ENCODE measurements at places on chromosomes 16 and 17.

DNA sequence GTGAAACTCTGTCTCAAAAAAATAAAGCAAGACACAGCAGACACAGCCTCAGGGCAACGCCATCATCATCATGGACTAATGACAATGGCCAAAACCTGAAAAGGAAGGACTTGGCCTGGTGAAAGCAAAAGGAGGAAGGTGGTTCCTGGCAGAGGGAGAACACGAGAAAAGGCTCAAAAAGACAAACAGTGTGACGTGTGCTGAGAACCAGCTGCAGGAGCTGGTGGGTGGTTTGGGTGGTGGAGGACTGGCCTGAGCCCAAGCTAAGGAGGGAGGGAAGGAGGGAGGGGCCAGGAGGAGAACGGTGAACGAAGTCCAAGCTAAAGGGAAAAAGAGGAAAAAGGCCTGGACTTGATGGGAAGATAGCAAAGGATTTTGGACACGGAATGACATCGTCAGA is 85.1 kb downstream of the SLC39A11 start:
- H3K27me3 ChIP-seq = no peaks in the 10 kb centered on the region
- H3K4me3 ChIP-seq = no peak overlapping the region
- DNase-seq = no peak
- no peaks in the 10 kb centered on the region for H3K36me3 ChIP-seq

DNA sequence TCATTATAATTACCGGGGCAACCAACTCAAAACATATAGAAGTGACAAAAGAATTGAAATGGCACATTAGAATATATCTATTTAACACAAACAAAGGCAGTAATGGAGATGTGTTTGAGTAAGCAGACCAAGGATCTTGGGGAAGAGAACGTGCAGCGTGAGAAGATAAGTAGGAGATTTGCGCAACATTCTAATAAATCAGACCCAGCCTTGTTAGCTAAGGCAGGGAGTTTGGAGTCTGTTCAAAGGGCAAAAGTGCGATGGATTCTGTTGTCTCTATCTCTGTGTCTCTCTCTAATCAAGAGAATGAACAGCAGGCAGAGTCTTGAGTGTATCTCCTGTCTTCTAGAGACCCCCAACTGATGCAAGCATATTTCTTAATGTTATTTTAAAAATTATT is 55.0 kb upstream of the FA2H start:
- no peaks in the 10 kb centered on the region for H3K36me3 ChIP-seq
- H3K4me3 ChIP-seq = no peak overlapping the region
- peaks cover 59% of the 10 kb centered on the region for H3K27me3 ChIP-seq
- H3K4me1 ChIP-seq = no peaks in the 10 kb centered on the region
- no peak overlapping the region for H3K27ac ChIP-seq
- no peak for DNase-seq

GRCh38 chr16:19588661-19589060 is 33.2 kb downstream of the VPS35L start:
- H3K4me3 ChIP-seq = no peak overlapping the region

- peaks cover 1% of the 10 kb centered on the region for H3K36me3 ChIP-seq
- H3K27ac ChIP-seq = peak overlapping the region; percentile 75
- DNase-seq = no peak
- H3K4me3 ChIP-seq = peak overlapping the region; percentile 82
- peaks cover 39% of the 10 kb centered on the region for H3K4me1 ChIP-seq
Measured at GRCh38 chr16:53055541-53056391, 975 bp downstream of the CHD9 start.

DNA sequence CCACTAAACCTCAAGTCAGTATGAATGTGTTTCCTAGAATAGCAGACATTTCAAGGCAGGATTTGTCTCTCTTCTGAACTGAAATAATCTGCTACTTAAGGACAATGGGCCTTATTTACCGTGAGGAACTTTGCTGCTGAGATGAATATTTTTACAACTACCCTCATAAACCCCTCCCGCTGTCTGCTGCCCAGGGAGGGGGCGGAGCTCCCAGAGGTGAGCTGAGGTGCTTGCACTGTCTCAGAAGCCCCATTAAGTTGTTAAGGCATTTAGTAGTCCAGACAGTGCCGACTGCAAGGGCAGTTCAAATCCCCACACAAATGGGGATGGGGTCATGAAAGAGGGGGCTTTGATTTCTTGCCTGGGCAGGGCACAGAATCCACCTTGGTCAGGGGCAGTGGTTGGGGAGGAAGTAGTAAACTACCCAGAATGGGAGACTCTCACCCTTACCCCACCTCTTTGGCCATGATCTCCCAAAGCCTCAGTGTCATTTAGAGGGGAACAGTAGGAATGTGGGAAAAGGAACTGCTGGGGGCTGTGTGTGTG is 19.2 kb downstream of the HNF1B start:
- peaks cover 19% of the 10 kb centered on the region for H3K27me3 ChIP-seq
- H3K36me3 ChIP-seq = no peaks in the 10 kb centered on the region
- DNase-seq = no peak
- no peak overlapping the region for H3K27ac ChIP-seq

- H3K4me1 ChIP-seq = no peaks in the 10 kb centered on the region
- H3K36me3 ChIP-seq = no peaks in the 10 kb centered on the region
- no peak overlapping the region for H3K4me3 ChIP-seq
- no peaks in the 10 kb centered on the region for H3K27me3 ChIP-seq
- no peak for DNase-seq
Measured at GRCh38 chr17:70242781-70243437, 73.6 kb downstream of the KCNJ2 start.

DNA sequence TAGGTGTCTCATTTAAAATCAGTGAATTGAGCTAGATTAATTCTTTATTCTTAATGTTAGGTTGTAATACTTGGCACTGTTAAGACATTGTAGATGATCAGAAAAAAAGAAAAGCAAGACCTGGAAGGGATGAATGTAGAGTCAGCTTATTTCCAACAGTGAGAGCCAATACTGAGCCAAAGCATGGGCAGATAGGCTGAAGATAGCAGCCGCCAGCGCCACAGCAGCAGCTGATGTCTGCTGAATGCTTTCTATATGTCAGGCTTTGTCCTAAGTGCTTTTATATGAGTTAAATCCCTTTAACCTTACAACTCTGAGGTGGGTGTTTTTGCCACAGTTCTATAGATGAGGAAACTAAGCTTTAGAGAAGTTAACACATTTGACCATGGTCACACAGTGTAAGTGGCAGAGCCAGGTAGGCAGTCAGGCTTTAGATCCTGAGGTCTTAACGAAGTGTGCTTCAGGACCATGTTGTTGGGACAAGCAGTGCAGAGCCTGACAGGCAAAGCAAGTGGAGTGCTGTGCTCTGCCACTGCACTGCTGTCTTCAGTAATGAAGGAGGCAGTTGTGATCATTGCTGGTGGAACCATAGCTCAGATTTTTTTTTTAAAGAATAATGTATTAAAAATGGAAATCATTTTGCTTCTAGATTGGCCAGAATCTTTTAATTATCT is 25.9 kb downstream of the TNRC6A start:
- H3K27ac ChIP-seq = no peak overlapping the region
- H3K27me3 ChIP-seq = no peaks in the 10 kb centered on the region
- no peak overlapping the region for H3K4me3 ChIP-seq
- DNase-seq = no peak
- peaks cover 46% of the 10 kb centered on the region for H3K4me1 ChIP-seq

- no peak overlapping the region for H3K4me3 ChIP-seq
- H3K36me3 ChIP-seq = no peaks in the 10 kb centered on the region
- H3K27ac ChIP-seq = no peak overlapping the region
- H3K4me1 ChIP-seq = no peaks in the 10 kb centered on the region
- peaks cover 32% of the 10 kb centered on the region for H3K27me3 ChIP-seq
- DNase-seq = no peak
Measured at GRCh38 chr16:54633943-54634362, 296.7 kb upstream of the IRX5 start.

- H3K4me3 ChIP-seq = no peak overlapping the region
- no peaks in the 10 kb centered on the region for H3K36me3 ChIP-seq
- H3K27ac ChIP-seq = no peak overlapping the region
Measured at GRCh38 chr16:75043175-75043895, 44.5 kb downstream of the ZNRF1 start.

DNA sequence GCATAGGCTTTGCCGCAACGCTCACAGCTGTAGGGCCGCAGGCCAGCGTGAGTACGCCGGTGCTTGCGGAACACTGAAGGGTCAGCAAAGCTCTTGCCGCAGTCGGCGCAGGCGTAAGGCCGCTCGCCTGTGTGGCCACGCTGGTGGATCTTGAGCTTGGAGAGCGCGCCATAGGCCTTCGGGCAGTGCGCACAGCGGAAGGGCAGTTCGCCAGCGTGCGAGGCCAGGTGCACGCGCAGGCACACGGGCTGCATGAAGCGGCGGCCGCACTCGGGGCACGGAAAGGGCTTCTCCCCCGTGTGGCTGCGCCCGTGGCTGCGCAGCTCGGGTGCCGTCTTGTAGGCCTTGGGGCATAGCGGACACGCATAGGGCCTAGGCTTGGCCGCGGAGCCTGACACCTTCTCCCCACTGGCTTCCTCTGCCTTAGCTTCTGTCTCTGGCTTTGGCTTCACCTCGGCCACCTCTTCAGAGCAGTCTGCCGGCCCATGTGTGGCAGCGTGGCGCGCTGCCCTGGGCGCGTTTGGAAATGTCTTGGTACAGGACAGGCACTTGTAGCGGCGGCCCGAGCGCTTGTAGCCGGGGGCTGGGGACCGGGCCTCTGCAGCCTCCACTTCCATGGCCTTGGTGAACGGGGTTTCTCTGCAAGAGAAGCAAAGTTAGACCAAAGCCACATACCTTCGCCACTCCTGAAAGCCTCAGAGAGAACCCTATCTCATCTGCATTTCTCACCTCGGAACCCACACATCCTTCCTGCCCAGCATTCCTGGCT is 10.0 kb downstream of the ZNF668 start:
- no peaks in the 10 kb centered on the region for H3K27me3 ChIP-seq
- peaks cover 20% of the 10 kb centered on the region for H3K36me3 ChIP-seq

DNA sequence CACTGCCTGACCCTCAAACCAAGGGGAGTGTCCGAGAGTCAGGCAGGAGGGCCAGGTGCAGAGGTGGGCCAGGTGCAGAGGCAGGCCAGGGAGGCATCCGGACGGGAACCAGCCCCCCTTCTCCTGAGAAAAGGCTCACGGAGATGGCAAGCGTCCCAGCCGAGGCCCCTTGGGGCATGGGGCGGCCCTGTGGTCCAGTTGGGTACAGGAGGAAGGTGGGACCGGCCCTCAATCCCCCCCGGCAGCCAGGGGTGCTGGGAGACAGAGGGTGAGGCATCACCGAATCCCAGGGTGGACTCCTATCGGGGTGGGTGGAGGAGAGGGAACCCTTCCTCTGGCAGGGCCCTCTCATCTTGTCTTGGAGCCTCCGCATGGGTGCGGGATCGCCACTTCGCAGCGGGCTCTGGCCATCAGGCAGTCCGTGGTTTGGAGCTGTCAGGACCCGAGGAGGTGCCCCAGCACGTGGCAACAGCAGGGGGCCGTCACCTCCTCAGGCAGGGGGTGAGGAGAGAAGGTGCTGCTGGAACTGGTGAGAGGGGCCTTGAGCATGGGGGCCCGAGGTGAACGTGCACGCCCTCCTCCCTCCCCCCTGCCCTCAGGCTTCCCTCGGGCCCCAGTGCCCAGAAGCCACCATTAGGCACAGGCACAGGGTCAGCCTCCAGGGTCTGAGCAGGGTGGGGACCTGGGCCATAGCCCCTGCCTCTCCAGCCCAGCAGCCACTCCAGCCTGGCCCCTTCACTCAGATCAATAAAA is 38.7 kb upstream of the SLC38A10 start:
- H3K27ac ChIP-seq = no peak overlapping the region
- no peaks in the 10 kb centered on the region for H3K4me1 ChIP-seq
- H3K27me3 ChIP-seq = peaks cover 55% of the 10 kb centered on the region
- H3K36me3 ChIP-seq = no peaks in the 10 kb centered on the region

GRCh38 chr16:49665482-49666230 is 190.3 kb downstream of the ZNF423 start:
- peaks cover 15% of the 10 kb centered on the region for H3K27me3 ChIP-seq
- H3K27ac ChIP-seq = no peak overlapping the region
- no peak overlapping the region for H3K4me3 ChIP-seq

- no peak overlapping the region for H3K27ac ChIP-seq
- H3K4me3 ChIP-seq = no peak overlapping the region
- peaks cover 29% of the 10 kb centered on the region for H3K27me3 ChIP-seq
- DNase-seq = peak; percentile 13
- H3K4me1 ChIP-seq = peaks cover 5% of the 10 kb centered on the region
- no peaks in the 10 kb centered on the region for H3K36me3 ChIP-seq
Measured at GRCh38 chr17:16915752-16916556, 56.0 kb downstream of the TNFRSF13B start.

- peaks cover 34% of the 10 kb centered on the region for H3K27me3 ChIP-seq
- H3K4me1 ChIP-seq = no peaks in the 10 kb centered on the region
- H3K36me3 ChIP-seq = no peaks in the 10 kb centered on the region
Measured at GRCh38 chr16:17802571-17802970, 331.8 kb upstream of the XYLT1 start.

DNA sequence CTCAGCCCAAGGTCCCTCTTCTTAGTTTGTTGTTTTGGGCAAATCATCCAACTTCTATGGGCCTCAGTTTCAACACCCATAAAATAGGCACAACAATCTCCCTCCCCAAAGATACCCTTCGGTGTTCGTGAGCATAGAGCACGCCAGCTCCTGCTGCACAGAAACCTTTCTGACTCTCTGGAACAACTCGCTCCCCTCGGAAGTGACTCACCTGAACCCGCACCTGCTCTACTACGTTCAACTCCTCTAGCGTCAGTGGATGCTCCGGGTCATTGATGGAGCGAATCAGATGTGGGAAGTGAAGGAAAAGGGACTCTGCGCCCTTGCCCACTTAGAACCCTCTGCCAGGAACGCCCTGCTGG is 445 bp downstream of the CIAO2B start:
- peak overlapping the region; percentile 99 for H3K27ac ChIP-seq
- H3K27me3 ChIP-seq = no peaks in the 10 kb centered on the region
- DNase-seq = no peak
- H3K36me3 ChIP-seq = peaks cover 20% of the 10 kb centered on the region
- H3K4me1 ChIP-seq = peaks cover 63% of the 10 kb centered on the region
- peak overlapping the region; percentile 99 for H3K4me3 ChIP-seq

DNA sequence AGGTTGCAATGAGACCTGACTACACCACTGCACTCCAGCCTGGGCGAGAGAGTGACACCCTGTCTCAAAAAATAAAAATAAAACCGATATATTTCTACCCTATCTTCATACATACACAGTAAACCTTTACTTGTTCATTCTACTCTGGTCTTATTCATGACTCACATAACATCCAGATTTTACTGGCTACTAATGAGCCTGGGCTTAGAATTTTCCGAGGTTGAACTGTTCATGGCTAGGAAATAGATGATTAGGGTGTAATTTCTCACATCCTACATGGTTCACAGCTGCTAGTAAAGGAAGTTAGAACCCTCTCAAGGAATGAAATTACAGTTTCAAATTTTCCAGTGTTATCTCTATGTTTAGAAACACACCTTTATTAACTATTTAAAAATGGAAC is 14.7 kb downstream of the GSPT1 start:
- H3K36me3 ChIP-seq = peaks cover 36% of the 10 kb centered on the region
- H3K27me3 ChIP-seq = no peaks in the 10 kb centered on the region
- DNase-seq = no peak
- peaks cover 52% of the 10 kb centered on the region for H3K4me1 ChIP-seq
- no peak overlapping the region for H3K4me3 ChIP-seq
